NCI-H226 (cell line): ENCODE measurements at places on chromosomes 6 and 20.

- DNase-seq, result no peak
Observed at GRCh38 chr20:38434301-38434741, 807 bp downstream of the SNHG17 start.

- DNase-seq, result no peak
Observed at GRCh38 chr20:5078399-5078958, 41.3 kb downstream of the PCNA start.

DNA sequence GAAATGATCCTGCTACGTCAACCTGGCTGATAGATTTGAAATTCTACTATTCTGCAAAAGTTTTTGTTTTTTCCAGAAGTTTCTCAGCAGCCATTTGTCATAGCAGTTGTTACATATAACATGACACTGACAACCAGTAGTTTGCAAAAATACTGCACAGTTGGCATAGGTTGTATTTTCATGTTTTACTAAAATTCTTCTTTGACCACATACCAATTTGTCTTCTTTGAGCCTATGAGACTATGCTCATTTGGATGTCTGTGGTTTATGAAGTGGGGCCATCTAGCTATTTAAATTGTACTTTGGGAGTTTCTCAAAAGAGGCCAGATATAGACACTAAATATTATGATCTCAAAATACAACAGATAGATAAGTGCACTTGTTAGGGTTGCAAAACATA, 104.9 kb upstream of the PREP start:
- no peak for DNase-seq

- DNase-seq, result no peak
Observed at GRCh38 chr20:54090230-54091119, 20.1 kb upstream of the BCAS1 start.

DNA sequence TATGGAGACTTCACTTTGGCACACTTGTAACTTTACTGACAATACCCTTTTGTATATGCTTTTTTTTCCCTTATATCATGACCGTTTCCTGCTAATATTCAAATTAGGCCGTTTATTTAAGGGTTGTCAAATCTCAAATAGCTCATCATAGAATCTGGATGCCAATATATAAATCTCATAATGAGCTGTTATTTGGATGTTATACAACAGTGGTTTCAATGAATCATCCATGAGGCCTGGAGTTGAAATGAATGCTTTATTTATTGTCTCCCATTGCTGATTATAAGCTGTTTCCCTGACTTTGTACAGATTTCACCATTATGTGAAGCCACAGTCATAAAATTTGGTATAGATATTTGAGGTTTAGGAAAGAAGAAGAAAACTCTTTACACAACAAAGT, 256.1 kb downstream of the PLCB1 start:
- DNase-seq, result no peak

GRCh38 chr6:20434766-20435165, 33.1 kb downstream of the E2F3 start:
- DNase-seq, result no peak

DNA sequence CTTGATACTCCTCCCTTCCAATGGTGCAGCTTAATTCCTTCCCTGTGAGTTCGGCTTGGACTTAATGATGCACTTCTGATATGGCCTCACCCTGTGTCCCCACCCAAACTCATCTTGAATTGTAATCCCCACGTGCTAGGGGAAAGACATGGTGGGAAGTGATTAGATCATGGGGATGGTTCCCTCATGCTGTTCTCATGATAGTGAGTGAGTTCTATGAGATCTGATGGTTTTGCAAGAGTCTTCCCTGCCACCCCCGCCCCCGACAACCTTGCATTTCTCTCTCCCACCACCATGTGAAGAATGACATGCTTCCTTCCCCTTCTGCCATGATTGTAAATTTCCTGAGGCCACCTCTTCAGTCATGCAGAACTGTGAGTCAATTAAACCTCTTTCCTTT, 50.3 kb upstream of the HLA-G start:
- DNase-seq, result no peak

DNA sequence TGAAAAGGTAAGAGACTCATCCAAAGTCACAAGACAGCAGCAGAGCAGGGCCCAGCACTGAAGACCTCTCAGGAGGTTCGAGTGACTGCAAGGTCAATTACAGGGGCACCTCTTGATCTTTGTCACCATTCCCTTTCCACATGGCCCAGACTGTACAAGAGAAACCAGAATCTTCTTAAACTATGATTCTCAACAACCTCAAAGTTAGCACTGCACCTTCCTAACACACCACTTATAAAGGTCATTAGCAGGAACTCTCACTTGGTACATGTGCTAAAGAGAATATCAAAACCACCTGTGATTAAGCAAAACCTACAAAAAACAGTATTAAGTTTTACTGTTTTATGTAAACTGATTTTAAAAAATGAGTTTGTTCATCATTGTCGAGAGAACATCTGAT, 70.2 kb downstream of the DTNBP1 start:
- DNase-seq, result no peak

DNA sequence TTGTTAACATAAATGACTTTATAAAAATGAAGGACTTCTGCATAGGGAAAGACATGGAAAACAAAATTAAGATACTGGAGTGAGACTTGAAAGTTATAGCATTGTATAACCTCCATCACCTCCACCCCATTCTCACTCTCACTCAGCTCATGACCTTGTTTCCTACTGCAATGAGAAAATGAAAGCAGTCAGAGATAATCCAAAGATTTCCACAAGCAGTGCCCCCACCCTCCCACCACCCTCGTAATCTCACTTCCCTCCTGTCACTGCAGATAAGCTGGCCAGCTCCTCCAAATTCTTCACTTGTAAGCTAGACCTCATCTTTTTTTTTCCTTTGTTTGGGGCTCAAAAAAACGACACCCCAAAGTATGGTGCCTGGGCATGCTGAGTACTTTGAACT, 52.9 kb upstream of the PROKR2 start:
- no peak for DNase-seq

DNA sequence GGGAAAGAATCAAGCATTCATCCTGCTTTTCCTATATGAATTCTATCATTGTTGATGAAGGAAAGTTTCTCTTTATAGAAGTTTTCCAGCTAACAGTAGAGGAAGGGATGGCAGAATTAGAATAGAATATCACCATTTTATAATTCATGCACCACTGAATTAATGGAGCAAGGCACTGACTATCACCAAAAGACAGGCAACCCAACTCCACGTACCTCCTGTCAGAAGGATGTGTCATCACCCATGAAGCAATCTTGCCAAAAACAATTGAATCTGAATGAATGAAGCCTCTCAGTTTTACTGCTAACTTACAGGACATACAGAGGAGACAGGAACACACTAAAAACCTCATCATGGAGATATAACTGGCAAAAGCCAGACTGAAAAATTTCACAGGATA, 122.4 kb downstream of the NFATC2 start:
- DNase-seq, result peak; percentile 77

DNA sequence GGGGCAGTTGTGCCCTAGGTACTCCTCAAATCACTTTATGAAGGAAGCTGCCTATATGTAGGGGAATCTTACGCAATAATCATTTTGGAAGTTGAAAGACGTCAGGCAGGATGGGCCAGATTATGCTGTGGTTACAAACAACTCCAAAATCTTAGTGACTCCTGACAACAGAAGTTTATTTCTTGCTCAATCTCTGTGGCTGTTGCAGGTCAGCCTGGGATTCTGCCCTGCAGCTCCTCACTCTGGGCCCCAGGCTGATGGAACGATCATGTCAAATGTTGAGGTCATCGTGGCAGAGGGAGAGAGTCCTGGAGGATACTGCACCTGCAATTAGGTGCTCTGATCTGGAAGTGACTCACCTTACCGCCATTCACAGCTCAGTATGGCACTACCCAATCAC, 88.4 kb downstream of the ZDHHC14 start:
- no peak for DNase-seq

- DNase-seq, result peak; percentile 32
Observed at GRCh38 chr6:142489722-142490610, 188.2 kb downstream of the ADGRG6 start.

- no peak for DNase-seq
Observed at GRCh38 chr6:78157606-78158005, 504.8 kb downstream of the MEI4 start.

DNA sequence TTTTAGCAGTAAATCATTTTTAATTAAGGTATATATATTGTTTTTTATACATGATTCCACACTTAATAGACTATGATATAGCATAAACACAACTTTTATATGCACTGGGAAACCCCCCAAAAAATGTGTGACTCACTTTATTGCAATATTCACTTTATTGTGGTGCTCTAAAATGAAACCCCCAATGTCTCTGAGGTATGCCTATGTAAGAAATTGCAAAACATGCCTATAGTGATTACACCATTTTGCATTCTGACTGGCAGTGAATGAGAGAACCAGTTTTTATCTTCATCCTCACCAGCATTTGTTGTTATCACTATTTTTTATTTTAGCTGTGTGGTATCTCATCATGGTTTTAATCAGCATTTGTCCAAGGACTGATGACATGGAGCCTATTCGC, 8.5 kb upstream of the CST11 start:
- no peak for DNase-seq

- DNase-seq, result no peak
Observed at GRCh38 chr6:71205336-71205956, 83.2 kb upstream of the OGFRL1 start.

GRCh38 chr20:59537991-59538390, 66.3 kb upstream of the PHACTR3 start:
- DNase-seq, result no peak

GRCh38 chr20:63518351-63518861, 2.2 kb upstream of the PPDPF start:
- DNase-seq, result no peak

DNA sequence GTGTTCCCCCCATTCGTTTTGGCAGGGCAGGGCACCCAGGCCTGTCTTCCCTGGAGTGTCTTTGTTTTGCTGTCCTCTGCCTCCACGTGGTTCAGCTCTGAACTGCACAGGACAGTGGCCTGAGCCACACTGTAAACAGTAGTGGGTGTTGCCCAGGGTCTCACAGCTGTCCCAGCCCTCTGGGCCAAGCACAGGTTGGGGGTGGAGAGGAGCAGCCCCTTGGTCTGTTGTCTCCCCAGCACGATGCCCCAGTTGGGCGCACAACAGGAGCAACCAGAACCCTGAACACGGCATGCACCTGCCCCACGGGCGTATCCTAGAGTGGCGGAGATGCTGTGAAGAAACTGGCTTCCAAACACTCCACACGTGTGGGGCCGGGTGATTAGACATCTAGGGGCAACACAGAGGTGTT, 14.4 kb downstream of the CCDC167 start:
- no peak for DNase-seq

DNA sequence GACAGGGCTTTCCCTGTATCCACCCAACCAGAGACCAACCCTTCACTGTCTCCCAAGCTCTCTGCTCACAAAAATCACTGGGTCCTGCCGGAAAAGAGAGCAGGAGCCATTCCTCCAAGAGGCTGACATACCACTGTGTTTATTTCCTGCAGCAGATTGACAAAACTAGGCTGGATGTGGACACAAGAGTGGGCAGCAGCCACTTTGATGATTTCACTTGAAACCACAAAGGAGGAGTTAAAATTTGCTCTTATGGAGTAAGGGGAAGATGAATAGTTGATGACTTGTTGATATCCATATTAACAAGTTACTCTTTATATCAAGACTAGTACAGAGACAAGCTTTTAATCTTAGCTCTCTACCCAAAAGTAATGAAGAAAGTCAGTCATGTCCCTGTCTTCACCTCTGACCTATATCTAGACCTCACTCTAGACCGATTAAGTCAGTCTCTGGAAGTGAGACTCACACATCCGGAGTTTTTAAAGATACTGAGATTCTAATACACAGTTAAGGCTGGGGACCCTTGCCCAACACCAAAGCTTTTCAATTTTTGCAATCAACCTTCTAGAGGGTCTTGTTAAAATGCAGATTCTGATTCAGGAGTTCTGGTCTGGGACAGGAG, 73.8 kb downstream of the SCML4 start:
- DNase-seq, result no peak

DNA sequence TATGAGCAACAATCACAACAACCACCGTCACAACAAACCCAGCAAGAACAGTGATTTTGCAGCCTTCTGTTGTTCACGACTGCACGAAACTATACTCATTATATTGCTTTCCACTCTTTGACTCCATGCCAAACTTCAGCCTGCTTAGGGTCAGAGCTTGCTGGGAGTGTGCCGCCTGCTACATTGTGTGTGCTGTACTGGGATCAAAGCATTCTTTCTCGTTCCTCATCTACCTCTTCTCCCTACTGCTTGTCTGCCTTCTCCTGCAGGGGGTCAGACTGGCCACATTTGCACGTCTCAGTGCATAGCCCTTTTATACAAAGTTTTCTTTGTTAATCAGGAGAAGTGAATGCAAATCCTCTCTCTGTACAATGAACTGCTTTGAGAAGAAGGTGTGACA, 401.6 kb upstream of the CITED2 start:
- no peak for DNase-seq

DNA sequence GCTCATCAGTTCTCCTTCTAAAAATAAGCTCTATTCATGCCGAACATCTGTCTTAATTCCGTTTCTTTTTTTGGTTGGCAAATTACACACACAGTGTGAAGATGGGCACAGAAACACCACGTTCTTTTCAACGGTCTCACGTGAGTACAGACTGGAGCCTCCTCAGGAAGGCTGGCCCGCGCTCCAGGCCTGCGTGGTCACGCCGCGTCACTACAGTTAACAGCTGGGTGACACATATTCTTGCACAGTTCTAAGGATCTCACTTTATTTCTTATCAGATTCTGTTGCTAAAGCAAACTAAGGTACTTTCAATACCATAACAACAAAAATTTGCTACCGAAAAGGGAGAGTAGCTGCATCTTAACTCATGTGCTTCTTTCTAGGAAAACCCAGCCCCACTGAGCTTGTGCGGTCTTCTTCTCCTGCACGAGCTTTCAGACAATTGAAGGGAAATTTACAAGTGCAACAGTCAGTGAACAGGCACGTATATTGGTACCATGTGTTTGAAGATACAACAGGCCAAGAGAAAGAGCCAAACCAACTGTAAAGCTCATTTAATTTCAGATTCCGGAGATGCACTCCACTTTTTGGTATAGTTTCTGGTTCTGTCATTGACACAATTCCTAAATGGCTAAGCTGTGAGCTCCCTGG, 55.6 kb upstream of the MPC1 start:
- DNase-seq, result no peak
